Left hindlimb (tissue), 1 donor: ENCODE measurements at places on chromosomes 2 and 18.

GRCh38 chr2:197031803-197032202 lies 105.3 kb upstream of the PGAP1 start:
- DNase-seq = no peak

GRCh38 chr2:210456571-210456970 lies 20.0 kb downstream of the LANCL1 start:
- no peak for DNase-seq

DNA sequence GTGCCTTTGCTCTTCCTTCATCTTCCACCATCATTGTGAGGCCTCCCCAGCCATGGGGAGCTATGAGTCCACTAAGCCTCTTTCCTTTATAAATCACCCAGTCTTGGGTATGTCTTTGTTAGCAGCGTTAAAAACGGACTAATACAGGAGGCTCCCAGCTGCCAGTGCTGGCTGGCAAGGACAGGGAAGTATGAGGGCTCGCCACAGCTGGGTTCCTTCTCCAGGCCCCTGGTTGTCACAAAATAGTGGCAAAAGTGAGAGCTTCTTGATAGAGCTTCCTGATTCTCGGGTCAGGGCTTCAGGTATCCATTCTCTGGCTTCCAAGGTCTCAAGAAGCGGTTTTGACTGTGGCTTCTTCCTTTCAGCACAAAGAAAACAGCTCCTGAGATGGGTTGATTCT lies 85.0 kb downstream of the ZNF516 start:
- no peak for DNase-seq

GRCh38 chr2:122669627-122670026 lies 914.2 kb downstream of the TSN start:
- no peak for DNase-seq

GRCh38 chr2:30612371-30612770 lies 165.3 kb downstream of the LCLAT1 start:
- DNase-seq = no peak

DNA sequence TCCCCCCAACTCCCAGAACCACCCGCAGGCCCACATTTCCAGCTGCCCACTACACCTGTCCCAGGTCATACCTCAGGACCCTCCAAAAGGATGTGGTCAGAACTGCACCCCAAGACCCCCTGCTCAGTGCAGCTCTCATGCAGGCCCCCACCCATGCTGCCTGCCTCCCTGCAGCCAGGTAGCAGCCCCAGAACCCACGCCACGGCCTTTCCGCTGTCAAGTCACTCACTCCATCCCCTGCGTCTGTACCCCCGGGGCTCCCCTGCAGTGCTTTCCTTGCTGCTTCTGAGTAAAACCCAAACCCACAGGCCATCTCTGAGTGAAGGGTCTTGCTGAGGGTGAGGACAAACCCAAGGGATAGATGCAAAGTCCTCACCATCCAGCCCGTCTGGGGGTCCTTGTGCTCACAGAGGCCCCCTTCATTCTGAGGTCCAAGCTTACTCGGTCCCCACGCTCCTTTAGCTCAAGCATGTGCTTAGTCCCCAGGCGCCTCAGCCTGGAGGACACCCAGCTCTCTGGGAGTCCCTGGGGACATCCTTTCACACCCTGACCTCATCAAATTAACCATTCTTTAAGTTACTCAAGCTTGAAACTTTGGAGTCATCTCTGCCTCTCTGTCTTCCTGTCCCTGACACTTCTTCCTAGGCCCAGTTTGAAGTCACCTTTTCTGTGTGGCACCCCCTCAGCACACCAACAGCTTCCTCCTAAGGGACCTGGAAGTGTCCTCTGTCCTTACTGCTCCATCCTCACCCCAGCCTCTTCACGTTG lies 130.1 kb downstream of the SMAD7 start:
- DNase-seq = peak; percentile 16

DNA sequence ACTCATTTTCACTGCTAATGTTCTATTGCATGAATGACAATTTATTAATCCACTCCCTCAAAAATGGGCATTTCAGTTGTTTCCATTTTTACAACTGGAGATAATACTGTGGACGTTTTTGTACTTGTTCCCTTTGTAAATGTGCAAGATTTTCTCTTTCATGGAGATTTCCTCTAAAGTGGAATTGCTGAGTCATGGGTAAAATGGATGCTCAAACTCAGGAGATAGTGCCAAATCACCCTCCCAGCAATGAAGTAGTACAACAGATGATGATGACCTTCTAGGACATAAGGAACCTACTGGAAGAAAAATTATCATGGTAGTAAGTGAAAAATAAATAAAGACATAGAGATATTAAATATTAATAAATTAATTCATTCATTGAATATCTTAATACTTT lies 460.8 kb upstream of the CHST9 start:
- no peak for DNase-seq

GRCh38 chr18:69265656-69266055 lies 135.0 kb upstream of the DOK6 start:
- DNase-seq = no peak
